ENCODE measurements at places on chromosomes 1 and 21.
A peak's percentile ranks its signal among the peaks of the same experiment; 100 is the strongest.

GRCh38 chr1:151373196-151373595, 691 bp upstream of the SELENBP1 start:
- no peak for DNase-seq

DNA sequence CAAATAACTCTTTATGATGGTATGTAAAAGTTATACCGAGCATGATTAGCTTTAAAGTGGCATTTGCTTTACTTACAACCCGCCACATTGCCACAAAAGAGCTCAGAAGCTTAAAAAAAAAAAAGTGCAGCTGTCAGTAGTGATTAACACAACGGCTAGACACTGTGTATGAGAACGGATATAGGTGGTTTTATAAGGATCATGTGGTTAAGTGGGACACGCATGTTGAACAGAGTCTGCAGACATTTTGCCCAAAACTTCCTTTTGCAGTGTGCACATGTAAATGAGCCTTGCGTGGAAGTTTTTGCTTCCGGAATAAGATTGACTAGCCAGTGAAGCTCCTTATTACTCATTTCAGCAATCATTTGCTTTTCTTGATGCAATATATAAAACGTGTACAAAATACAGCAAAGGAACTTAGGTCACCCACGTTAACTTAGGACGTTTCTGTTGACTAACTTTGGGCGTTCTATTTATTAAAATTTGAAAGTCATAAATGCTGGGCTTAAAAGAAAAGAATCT, 58.7 kb upstream of the RGS1 start:
- DNase-seq, result no peak

GRCh38 chr1:83508485-83509151, 490.3 kb downstream of the TTLL7 start:
- no peak for DNase-seq

DNA sequence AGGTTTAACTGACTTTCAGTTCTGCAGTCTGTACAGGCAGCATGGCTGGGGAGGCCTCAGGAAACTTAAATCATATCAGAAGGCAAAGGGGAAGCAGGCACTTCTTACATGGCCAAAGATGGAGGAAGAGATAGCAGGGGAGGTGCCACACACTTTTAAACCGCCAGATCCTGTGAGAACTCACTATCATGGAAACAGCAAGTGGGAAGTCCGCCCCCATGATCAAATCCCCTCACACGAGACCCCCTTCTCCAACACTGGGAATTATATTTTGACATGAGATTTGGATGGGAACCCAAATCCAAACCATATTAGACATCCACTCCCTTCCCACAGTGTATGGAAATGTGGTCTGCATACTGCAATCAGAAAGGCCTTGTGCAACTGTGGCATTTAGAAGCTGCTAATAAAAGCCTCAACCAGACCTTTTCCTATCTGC, 148.2 kb downstream of the FCRL5 start:
- DNase-seq, result no peak

DNA sequence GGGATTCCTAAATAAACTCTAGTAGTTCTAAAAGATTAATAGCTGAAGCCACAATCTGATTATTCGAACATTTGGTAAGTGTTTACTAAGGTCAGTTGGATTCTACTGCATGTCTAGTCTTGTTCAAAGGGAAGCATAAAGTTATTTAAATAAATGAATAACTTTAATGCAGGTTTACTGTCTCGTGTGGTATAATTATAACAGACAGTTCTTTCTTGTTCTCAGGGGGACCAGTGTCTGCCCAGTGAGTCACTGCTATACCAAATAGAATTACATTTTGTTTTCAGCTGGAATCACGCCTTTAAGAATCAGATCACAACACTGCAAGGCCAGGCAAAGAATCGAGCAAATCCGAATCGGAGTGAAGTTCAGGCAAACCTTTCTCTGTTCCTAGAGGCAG, 45.1 kb downstream of the SMG7 start:
- no peak for DNase-seq

DNA sequence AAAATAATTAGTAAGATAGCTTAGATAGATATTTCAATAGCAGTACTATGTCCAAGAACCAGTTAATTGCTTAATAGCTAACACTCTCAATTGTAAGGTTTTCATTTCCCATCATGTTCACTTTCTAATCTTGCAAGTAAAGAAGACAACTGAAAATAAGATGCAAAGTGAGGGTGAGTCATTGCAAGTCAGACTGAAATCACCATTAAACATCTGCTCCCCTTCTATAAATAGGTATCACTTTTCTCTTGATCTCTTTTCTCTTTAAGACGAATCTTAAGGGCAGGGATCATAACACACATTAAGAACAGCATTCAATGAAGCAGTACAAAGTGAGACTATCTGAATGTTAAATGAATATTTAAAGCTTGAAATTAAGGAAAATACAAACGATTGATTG, 40.4 kb downstream of the UBR4 start:
- DNase-seq, result no peak

- no peak for DNase-seq
These were observed at the start of gene ARHGEF19 for GRCh38 chr1:16212251-16212961. Gene ARHGEF19, minus strand, starts transcription at chr1:16212652. Its CDS starts 3,598 bp downstream, at chr1:16209054.

DNA sequence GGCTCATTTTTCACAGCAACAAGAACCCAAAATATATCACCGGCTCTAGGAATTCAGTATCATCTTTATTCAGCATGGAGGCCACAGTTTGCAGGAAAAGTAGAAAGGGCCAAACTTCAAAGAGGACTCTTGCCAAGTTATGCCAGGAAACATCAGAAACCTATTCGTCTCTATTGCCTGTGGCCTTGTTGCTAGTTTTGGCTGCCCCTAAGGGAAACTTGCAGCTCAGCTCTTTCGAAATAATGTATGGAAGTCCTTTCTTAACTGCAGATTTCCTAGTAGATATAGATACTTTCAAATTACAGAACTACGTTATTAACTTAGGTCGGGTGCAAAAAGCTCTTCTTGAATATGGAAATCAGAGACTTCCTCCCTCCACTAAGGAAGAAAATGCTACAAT, 4.2 kb upstream of the NENF start:
- no peak for DNase-seq

DNA sequence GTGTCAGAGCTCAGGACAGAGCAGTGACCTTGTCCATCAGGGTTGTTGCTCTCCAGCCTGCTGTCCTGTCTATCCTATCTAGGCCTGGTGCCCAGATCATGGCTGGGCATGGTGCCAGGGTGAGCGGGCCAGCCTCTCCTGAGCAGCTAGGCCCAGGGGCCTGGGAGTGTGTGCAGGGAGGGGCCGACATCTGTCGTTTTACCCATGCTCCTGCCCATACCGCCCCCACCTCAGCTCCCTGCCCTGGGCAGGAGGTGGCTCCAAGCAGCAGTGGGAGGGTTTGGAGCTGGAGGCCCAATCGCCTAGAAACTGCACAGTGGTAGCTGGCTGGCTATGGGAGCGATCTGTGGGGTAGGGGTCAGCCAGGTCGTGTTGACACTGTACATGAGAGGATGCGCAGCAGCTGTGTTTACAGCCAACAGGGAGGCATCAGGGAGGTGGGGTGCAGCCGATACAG, 6.5 kb downstream of the INSRR start:
- DNase-seq, result peak; percentile 26

GRCh38 chr1:100404821-100405220, 52.5 kb downstream of the CDC14A start:
- peak; percentile 8 for DNase-seq

DNA sequence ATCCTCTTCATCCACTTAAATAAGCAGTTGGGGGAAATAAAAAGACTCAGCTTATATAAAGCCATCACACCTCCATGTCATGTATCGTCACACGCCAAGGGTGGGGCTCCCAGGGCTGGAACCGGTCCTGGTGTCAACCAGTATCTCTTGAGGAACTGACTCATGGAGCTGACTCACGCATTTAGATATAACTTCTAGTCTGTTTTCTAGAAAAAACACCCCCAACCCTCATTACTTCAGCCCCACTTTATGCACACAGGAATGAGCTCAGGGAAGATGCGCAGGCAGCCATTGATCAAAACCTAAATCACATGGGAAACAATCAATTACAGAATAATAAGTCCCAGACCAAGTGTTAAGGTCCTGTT, 6.9 kb upstream of the IL22RA1 start:
- DNase-seq, result peak; percentile 85

GRCh38 chr1:98210064-98210463, 289.2 kb upstream of the DPYD start:
- DNase-seq, result peak; percentile 93

DNA sequence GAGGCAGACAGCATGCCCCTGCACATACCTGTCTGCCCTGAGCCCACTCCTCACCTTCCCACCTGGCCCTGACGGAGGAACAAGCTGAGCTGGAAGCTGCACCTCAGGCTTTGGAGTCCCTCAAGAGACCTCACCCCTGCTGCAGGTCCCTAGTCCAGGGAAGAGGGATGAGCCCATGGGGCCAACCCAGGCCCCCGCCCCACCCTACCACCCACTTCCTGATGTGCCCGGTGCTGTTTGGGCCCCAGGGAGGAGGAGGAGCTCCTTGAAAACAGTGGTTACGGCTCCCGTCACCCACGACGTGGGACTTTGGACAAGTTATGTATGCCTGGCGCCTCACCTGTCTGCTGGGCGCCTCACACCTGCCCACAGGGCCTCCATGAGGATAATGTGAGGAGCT, 250.2 kb downstream of the NPHP4 start:
- DNase-seq, result no peak

DNA sequence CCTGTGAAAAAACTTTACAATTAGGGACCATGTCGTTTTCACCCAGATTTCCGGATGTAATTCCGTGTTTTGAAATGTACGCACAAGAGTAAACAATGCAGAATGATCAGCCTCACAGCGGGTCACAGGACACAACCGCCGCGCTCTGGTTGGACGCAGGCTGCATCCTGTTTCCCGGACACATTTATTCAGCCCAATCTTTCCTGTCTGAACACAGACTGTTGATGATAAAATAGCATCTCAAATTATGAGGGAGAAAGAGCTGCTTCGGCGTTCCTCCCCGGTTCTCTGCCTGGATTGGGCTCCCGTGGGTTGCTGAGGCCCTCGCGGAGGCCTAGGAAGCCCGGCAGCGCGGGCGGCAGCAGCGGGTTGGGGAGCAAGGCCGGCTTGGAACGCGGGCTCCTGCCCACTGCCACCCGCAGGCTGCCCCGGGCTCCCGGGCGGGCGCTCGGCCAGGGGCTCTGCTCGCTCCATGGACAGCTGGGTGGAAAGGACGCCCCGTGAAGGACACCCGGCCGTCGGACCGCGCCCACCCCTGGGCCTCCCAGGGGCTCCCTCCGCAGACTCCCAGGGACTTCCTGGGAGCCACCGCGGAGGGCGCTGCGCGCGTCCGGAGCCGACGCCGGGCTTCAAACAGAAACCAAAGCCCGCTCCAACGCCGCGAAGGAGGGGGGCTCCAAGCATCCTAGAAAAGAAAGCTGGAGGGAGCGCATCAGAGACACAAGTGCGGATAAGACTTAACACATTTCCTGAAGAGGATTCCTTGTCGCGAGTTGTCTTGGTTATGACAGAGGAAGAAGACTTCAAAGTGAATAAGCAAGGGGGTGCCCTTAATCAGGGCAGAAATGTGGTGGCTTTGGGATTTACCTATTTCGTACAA, 122.3 kb downstream of the ESRRG start:
- no peak for DNase-seq

GRCh38 chr1:152479792-152480595, 30.6 kb upstream of the LCE5A start:
- DNase-seq, result peak; percentile 31

GRCh38 chr1:110161849-110162248, 11.6 kb downstream of the SLC6A17 start:
- no peak for DNase-seq

GRCh38 chr1:245260110-245260882, 105.5 kb downstream of the KIF26B start:
- no peak for DNase-seq

GRCh38 chr1:31135973-31136600, 70.6 kb upstream of the PUM1 start:
- DNase-seq, result no peak

- DNase-seq, result peak; percentile 36
These were observed 34.9 kb downstream of the UBIAD1 start for GRCh38 chr1:11307852-11308251.

DNA sequence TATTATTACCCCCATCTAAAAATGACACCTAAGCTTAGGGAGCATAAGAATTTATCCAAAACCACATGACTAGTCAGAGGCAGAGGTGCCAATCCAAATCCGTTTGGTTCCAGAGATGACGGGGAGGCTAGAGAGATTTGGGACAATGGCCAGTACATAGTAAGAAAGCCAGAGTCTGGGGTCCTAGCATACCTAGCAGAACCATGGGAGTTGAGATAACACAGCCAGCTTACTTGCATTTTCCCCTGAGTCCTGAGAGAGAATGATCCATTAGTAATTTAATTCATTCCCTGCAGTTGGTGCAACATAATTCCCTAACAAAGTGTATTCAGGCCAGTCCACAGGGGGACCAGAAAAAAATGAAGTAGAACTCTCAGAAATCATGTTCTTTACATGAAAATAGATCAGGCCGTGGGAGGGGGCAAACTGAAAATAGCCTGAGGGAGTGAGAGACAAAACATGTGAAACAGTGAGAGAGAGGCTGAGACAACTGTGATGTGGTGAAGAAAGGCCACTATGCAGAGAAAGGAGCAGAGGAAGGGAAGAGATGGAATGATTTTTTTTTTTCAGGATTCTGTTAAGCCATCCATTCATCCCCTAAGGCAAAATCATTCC, 243.3 kb downstream of the BRINP2 start:
- no peak for DNase-seq

- DNase-seq, result no peak
These were observed at the start of gene KRTAP12-4 for GRCh38 chr21:44654576-44655175. Gene KRTAP12-4, minus strand, starts transcription at chr21:44654659. Its CDS starts 45 bp downstream, at chr21:44654614.

GRCh38 chr1:53739109-53739681, at the start of gene GLIS1:
Gene GLIS1, minus strand, starts transcription at chr1:53739164. Its CDS starts 1,100 bp downstream, at chr1:53738064.
- peak; percentile 78 for DNase-seq
